Regular cardiac myocyte (primary cell): ENCODE measurements at places on chromosomes 2 and 18. TPM values are rescaled to one million over a fixed set of nuclear protein-coding genes. Genes with fewer than 3 reads are reported as not detected.

Gene PLGLB2
- 0.38 and 2.3 TPM in 2 replicates for total RNA-seq

Gene SIGLEC15
- total RNA-seq: 1.7 and 6.3 TPM in 2 replicates

Gene ABHD1
- under 0.01 and 0.28 TPM in 2 replicates for total RNA-seq

Gene SMYD1
- total RNA-seq: not detected in 2 replicates

Gene MBOAT2
- 64.5 and 92.6 TPM in 2 replicates for total RNA-seq

Gene CIB4
- total RNA-seq: not detected in 2 replicates

Gene L3MBTL4
- under 0.01 TPM in 2 replicates for total RNA-seq

Gene TBR1
- under 0.01 TPM in 1 of 2 replicates, not detected in the other for total RNA-seq

Gene MOGAT1
- total RNA-seq: not detected in 2 replicates

Gene GNAL
- total RNA-seq: under 0.01 and 0.28 TPM in 2 replicates

Gene IL36B
- total RNA-seq: not detected in 2 replicates

Gene BARD1
- 15.2 and 26.1 TPM in 2 replicates for total RNA-seq

Gene C2orf66
- total RNA-seq: under 0.01 TPM in 1 of 2 replicates, not detected in the other

Gene ZNF892
- 4.0 and 4.8 TPM in 2 replicates for total RNA-seq

Gene FAHD2A
- total RNA-seq: 15.5 and 29.3 TPM in 2 replicates

Gene TRIB2
- total RNA-seq: 89.7 and 125 TPM in 2 replicates

Gene KCNE4
- total RNA-seq: 45.4 and 151 TPM in 2 replicates

Gene HOXD12
- not detected in 2 replicates for total RNA-seq

Gene CAPN14
- under 0.01 and 0.28 TPM in 2 replicates for total RNA-seq

Gene DCDC2C
- not detected in 2 replicates for total RNA-seq

Gene C2orf81
- total RNA-seq: 0.58 and 1.1 TPM in 2 replicates

Gene PLCL1
- 7.3 and 12.3 TPM in 2 replicates for total RNA-seq

Gene MITD1
- 18.8 and 19.4 TPM in 2 replicates for total RNA-seq

Gene TMEM169
- total RNA-seq: 0.19 and 0.28 TPM in 2 replicates

Gene FTCDNL1
- 1.1 and 2.1 TPM in 2 replicates for total RNA-seq

Gene SP100
- total RNA-seq: 140 and 161 TPM in 2 replicates

Gene AMER3
- not detected in 2 replicates for total RNA-seq

Gene MGAT5
- 55.6 and 92.7 TPM in 2 replicates for total RNA-seq

Gene CCT4
- total RNA-seq: 167 and 269 TPM in 2 replicates

Gene XRCC5
- total RNA-seq: 202 and 316 TPM in 2 replicates

Gene CNGA3
- not detected in 2 replicates for total RNA-seq

Gene DSC1
- total RNA-seq: under 0.01 TPM in 1 of 2 replicates, not detected in the other

Gene UGT1A10
- total RNA-seq: not detected in 2 replicates

Gene COL3A1
- 1,261 and 4,792 TPM in 2 replicates for total RNA-seq

Gene ATP8B1
- 86.8 and 112 TPM in 2 replicates for total RNA-seq

Gene ZNF519
- total RNA-seq: 2.9 and 3.9 TPM in 2 replicates

Gene SULT1C2
- under 0.01 and 0.85 TPM in 2 replicates for total RNA-seq

Gene CDK15
- 0.56 and 0.77 TPM in 2 replicates for total RNA-seq

Gene NTSR2
- not detected in 2 replicates for total RNA-seq

Gene CDH7
- not detected in 2 replicates for total RNA-seq

Gene BCL11A
- 0.19 and 0.28 TPM in 2 replicates for total RNA-seq

Gene ERLEC1
- 245 and 372 TPM in 2 replicates for total RNA-seq

Gene EVX2
- total RNA-seq: not detected in 2 replicates

Gene CASP10
- 6.1 and 8.2 TPM in 2 replicates for total RNA-seq

Gene LYPD1
- total RNA-seq: 32.1 and 117 TPM in 2 replicates

Gene BCL2L11
- 0.77 and 1.1 TPM in 2 replicates for total RNA-seq

Gene MEP1B
- total RNA-seq: under 0.01 TPM in 1 of 2 replicates, not detected in the other

Gene ALMS1
- total RNA-seq: 9.0 and 14.4 TPM in 2 replicates

Gene GALNT5
- 87.6 and 183 TPM in 2 replicates for total RNA-seq
